ENCODE measurements at places on chromosomes 7 and 10.

- peak; percentile 79 for DNase-seq
Measured at GRCh38 chr10:102352066-102352715, 43.3 kb upstream of the NFKB2 start.

- no peak for DNase-seq
Measured at GRCh38 chr7:152949253-152949652, 189.7 kb downstream of the ACTR3B start.

- no peak for DNase-seq
Measured at GRCh38 chr7:77734659-77735421, 38.6 kb downstream of the RSBN1L start.

GRCh38 chr7:24889611-24890010 lies 90.4 kb downstream of the OSBPL3 start:
- DNase-seq: no peak
